ENCODE measurements at places on chromosomes 7 and 10. TPM values are rescaled to one million over a fixed set of nuclear protein-coding genes. Genes with fewer than 3 reads are reported as not detected.

The NPC1L1 gene
- total RNA-seq: 0.18 TPM

The UTF1 gene
- not detected for total RNA-seq

The CYP3A7 gene
- total RNA-seq: not detected

The CCZ1B gene
- total RNA-seq: 7.6 TPM

The GTF2IRD1 gene
- 4.5 TPM for total RNA-seq

The HHEX gene
- total RNA-seq: 3.1 TPM

The PPP1R9A gene
- total RNA-seq: 0.16 TPM

The KIAA1217 gene
- 2.2 TPM for total RNA-seq

The HYAL4 gene
- total RNA-seq: not detected

The GPR26 gene
- not detected for total RNA-seq

The GIMAP2 gene
- total RNA-seq: 5.2 TPM

The SYT15 gene
- not detected for total RNA-seq

The AGR3 gene
- total RNA-seq: not detected

The FOXI2 gene
- total RNA-seq: not detected

The AGAP5 gene
- 0.49 TPM for total RNA-seq

The GPR15LG gene
- not detected for total RNA-seq

The PIK3AP1 gene
- total RNA-seq: not detected

The PHKG1 gene
- total RNA-seq: not detected

The APBB1IP gene
- 0.18 TPM for total RNA-seq

The NEBL gene
- 3.2 TPM for total RNA-seq

The GRB10 gene
- total RNA-seq: 39.5 TPM

The CPEB3 gene
- total RNA-seq: 0.65 TPM

The NCAPG2 gene
- total RNA-seq: 6.5 TPM

The LRRTM3 gene
- total RNA-seq: not detected

The GNAT3 gene
- total RNA-seq: not detected

The MRLN gene
- not detected for total RNA-seq

The CALY gene
- not detected for total RNA-seq

The PRSS1 gene
- total RNA-seq: not detected

The CFAP46 gene
- 0.81 TPM for total RNA-seq

The TUBB8 gene
- not detected for total RNA-seq

The RBP3 gene
- total RNA-seq: not detected

The CACNB2 gene
- total RNA-seq: not detected

The FUOM gene
- 25.5 TPM for total RNA-seq

Measured in cardiac atrium fibroblast (primary cell).